ENCODE measurements at places on chromosomes 12 and 14. TPM values are rescaled to one million over a fixed set of nuclear protein-coding genes. Genes with fewer than 3 reads are reported as not detected.

GRCh38 chr12:32583534-32583933, 95.6 kb upstream of the DNM1L start:
- no peak for DNase-seq

- no peak for DNase-seq
Observed at GRCh38 chr12:19189522-19189921, 60.0 kb downstream of the PLEKHA5 start.

GRCh38 chr12:124867401-124867930, 3.8 kb upstream of the SCARB1 start:
- DNase-seq, result no peak

HHIPL1 gene
- total RNA-seq, result not detected

GRCh38 chr14:92880351-92880750, 42.6 kb upstream of the CHGA start:
- no peak for DNase-seq

GPR132 gene
- total RNA-seq, result 46.6 TPM

GRCh38 chr14:51392416-51392815, 152.4 kb downstream of the TMX1 start:
- DNase-seq, result no peak

DNA sequence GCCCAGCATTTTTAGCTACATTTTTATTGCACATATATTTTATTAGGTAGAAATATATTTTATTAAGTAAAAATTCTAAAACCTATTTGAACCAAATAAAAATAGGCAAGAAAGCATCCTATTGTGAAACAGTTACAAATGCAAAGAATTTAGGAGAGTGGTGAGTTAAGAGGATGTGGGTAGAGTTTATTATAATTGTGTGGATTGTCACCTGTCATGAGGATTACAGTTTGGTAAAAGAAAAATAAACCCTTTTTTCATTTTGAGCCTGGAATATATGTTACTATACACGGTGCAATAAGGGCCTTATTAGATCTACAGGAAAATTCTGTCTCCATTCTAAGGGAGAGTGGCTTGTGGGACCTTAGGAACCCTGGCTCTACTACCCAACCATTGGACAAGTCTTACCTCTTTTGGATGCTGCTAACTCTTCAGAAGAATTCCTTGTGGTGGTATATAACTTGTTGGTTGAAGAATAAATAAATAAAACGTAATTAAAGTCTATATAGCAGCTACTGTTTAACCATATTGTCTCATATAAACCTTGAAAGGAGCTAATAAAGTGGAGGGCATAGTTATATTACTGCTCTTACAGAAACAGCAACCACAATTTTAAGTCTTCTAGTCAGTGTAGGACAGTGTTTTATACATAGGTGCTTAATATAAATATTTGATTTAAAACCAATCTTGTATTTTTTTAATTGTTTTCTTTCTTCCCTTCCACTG, 67.8 kb downstream of the FGD4 start:
- DNase-seq, result no peak

FIGNL2 gene
- 0.17 TPM for total RNA-seq

GRCh38 chr12:26523708-26524150, 309.3 kb downstream of the ITPR2 start:
- DNase-seq, result no peak

DNA sequence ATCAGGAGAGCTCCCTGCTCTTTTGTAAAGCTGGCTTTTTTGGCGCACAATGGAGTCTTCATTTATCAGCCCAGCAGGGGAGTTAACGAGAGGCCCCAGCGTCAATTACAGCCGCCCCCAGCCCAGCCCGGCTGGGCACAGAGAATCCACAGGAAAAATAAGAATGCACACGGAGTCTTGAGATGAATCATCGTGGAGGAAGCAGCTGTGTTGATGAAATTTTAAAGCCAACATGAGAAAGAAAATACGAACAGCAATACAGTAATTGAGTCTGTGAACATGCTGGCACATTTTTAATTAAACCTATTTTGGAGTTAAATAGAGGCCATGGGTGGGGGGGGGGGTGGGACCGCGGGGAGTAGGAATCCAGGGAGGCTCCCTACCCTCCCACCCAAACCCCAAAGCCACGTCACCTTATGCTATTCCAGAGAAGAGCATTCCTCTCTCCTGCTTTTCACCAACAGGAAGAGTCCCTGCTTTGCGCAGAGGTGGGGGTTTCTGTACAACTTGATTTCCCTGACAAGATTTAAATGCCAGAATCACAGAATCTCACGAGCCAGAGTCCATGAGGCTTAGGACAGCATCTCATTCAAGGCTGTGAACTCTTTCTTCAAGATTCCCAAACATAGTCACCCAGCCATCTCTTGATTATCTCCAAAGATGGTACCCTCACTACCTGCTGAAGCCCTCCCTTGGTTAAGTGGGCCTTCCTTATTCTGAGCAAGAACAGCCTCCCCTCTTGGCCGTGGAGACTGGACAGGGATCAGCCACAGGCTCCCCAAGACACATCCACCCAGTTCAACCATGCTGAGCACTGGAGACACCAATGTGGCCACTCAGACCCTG, 50.3 kb downstream of the CCNK start:
- DNase-seq, result no peak

NAB2 gene
- 6.8 TPM for total RNA-seq

DNA sequence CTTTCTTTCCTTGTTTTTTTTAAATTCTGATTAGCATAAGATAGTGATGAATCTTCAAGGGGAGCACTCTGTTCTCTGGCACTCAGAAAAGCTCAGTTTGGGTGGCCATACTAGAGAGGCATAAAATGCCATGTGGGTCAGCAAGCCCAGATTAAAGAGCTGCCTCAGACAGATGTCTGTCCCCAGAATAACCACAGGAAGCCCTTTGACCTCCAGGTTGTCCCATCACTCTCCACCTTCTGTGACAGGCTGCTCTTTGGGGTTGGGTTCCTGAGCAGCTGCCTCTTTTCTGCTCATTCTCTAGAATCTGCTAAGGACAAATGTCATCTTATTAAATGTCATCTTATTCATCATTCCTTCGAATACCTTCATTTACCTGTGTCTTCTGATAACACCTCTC, 96.0 kb upstream of the PDZRN4 start:
- no peak for DNase-seq

DNA sequence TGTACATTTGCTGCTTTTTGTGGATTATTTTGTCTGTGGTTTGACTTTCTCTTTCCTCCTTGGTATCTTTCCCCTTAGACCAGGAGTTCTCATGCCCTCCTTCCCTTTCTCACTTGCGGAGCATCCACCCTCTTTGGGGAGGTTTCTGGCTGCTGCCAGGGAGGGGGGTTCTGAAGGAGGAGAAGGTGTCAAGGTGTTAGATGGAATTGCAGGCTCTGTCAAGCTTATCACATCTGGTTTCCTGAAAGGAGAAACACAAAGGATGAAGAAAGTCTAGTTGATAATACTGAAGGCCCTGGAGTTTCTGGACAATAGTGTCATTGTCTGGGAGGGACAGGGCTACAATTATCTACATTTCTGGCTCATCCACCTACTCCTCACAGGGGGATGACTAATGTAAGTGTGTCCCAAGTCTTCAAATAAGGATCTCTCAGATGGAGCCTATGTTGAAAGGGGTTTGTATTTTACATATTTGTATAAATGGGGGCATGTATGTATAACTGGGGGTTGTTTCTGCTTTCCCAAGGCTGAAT, 217.3 kb upstream of the CCDC196 start:
- DNase-seq, result no peak

- no peak for DNase-seq
Observed at GRCh38 chr12:68276402-68276930, 23.1 kb upstream of the IL22 start.

DNA sequence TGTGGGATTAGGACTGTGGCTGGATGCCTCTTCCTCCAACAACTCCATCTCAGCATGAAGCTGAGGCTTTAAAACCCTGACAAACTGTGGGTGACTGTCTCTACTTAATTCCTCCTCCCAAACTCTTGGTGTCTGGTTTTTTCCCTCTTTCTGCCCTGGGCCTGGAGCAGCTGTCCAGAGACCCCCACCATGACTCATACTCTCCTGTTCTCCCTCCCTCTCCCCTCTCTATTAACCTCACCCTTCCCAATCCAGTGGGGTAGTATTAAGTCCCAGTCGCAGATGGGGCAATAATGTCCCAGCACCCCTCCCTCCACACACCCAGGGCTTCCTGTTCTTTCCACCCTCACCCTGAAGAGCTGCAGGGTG, 2.0 kb upstream of the DNAJC14 start:
- DNase-seq, result no peak

- DNase-seq, result no peak
Observed at GRCh38 chr12:5571115-5571514, 139.2 kb downstream of the NTF3 start.

DNA sequence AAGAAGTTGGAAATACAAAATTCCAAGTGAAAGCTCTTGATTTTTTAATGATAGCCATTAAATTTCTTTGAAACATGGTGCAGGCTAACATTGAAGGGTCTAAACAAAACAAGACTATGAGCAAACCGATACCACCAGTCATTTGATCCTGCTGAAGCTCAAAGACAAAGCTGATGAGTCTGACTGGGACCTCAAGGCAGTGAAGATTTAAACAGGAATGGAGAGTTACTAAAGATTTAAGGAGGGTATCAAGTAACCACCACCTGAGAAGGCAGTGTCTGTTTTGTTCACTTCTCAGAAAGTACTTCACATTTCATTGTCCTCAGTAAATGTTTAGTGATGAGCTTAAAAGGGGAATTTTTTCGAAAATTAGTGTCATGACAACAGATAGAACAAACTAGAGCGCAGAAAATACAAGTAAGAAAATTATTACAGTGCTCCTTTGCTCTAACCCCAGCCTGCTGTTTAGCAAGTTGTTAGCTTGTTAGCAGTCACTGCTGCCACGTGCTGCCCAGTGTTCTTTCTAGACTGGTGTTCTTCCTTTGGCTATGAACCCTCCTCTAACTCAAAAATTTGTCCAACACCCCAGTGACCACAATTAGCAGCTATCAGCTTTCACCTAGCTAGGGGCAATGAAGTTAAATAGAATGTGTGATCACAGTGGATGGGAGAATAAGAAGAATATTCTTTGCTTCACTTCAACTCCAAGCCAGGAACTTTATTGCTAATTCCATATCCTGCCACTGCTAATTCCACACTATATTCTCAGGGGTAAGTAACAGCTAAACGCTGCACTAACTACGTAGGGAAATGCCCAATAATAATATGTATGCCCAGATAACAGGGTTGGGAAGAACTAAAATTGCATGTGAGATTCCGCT, 41.1 kb downstream of the YAF2 start:
- no peak for DNase-seq

KRT74 gene
- total RNA-seq, result 0.15 TPM

DNA sequence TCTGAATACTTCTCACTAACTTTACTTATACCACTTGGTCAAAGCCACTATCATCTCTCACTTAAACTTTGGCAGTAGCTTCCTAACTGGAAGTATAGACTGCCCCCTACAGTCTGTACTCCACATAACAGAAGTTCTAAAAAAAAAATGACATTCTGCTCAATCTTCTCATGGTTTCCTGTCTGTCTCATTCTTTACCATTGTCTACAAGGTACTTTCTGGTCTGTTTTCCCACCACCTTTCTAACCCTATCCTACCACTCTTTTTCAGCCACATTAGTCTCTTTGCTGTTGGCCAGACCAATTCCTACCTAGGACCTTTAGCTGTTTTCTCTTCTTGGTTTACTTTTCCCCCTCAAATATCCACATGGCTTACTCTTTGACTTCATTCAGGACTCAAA, 14.7 kb downstream of the CPSF6 start:
- DNase-seq, result peak; percentile 40

- no peak for DNase-seq
Observed at GRCh38 chr14:77045238-77046162, 17.0 kb upstream of the IRF2BPL start.

DNA sequence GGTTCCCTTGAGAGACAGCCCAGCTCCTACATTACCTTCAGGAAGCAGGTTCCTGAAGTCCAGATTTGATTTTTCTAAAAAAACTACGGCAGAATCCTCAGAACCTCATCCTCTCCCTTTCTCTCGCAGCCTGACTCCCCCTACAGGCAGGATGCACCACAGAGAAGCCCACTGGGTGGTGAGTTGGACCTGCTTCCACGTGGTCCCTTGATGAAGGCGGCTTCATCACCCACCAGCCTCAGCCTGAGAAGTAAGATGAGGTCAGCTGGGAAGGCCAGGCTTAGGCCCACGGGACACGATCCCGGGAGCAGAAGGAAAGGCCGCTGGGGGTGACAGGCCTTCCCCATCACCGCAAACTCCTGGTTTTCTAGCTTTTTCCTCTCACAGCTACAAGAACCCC, 83.0 kb downstream of the ACTN1 start:
- no peak for DNase-seq

KRT85 gene
- not detected for total RNA-seq

- no peak for DNase-seq
Observed at GRCh38 chr12:18492372-18493025, 231.2 kb downstream of the PIK3C2G start.

DNA sequence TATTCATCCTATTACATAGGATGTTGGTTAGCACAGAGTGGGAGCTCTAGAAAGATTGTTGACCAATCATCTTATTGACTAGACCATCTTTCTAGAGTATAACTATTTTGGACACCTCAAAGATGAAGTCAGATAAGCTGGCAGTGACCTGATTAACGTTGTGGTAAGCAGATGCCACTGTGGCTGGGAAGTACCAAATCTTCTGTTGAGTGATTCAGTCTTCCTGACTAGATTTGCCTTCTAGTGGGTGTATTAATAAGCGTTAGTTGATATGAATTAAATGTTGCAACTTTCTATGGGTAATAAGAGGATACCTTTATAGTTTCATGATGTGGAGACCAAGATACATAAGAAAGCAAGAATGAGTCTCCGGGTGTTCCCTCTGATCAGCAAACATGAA, 51.2 kb upstream of the HELB start:
- no peak for DNase-seq

ETFBKMT gene
- 0.57 TPM for total RNA-seq

GRCh38 chr12:101647711-101648110, 49.7 kb upstream of the CHPT1 start:
- no peak for DNase-seq

- no peak for DNase-seq
Observed at GRCh38 chr14:95858893-95859292, 17.7 kb upstream of the TUNAR start.

DNA sequence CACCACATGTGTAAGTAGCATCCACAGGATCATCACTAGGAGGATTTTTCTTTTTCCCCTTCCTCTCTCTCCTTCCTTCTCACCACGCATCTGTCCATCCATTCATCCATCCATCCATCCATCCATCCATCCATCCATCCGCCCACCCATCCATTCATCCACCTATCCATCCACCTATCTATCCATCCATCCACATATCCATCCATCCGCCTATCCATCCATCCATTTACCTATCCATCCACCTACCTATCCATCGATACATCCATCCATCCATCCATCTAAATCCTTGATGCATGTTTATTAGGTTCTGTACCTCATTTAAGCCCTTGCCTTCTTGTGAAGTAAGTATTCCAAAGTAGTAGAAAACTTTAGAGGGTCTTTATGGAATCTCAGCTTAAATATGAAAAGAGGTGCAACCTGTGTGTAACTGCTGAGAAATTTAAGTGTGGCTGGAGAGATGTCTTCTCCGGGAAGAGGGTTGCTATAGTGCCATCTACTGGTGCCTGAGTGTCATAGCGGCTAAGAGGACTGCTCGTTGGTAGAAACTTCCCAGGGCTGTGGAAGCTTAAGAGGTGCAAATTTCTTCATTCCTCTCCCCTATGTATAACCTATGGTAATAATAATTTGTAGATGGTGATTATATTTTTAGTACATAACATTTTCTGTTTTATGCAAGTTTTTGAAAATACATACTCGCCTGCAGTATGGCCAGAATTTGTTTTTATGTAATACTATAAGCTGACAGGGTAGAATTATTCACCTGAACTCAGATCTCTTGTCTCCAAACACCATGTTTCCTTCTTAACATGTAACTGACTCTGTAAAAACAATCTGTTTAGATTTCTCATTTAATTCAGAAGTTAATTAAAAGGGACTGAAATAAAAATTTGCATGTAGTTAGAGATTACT, 46.0 kb downstream of the MYO1H start:
- peak; percentile 43 for DNase-seq

LALBA gene
- not detected for total RNA-seq

All from activated CD4-positive, alpha-beta T cell treated with anti-CD3 and anti-CD28 coated beads, Interleukin-2, amount 10 ng/mL, durations not matched to agents 7 days and 5 days (primary cell).